Suppressor macrophage treated with lipopolysaccharide for 4 hours (primary cell): ENCODE measurements at places on chromosomes 3 and 15.
A peak's percentile ranks its signal among the peaks of the same experiment; 100 is the strongest.

DNA sequence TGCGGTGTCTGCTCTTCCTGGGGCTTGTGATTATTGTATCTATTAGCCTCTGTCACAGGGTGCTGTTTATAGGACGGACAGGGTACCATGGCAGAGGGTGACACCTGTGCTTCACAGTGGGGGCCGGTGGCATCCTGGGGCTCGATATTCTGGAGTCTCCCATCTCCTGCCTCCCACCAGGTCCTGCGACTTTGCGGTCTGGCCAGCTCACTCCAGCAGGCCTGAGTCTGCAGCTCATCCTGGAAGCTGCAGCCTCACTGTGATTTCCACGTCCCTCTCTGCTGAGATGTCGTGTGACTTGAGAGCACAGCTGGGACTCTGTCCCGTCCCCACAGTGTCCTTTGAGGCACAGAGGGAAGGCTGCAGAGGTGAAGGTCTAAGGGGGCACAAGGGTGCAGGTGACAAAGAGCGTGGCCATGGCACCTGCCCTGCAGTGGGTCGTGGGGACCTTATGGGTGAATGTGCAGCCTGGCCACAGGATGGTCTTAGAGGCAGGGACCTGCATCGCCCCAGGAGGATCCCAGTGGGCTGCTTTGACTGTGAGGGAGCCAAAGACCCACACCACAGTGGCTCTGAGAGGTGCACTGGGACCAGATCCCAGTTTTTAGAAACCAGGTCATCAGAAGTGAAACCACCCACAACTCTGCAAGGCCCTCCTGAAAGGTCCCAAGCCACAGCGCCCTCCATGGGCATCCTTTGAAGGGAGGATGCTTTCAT, 172.8 kb downstream of the KLF13 start:
- DNase-seq: no peak

- DNase-seq: no peak
These were observed 99.9 kb upstream of the PLSCR4 start for GRCh38 chr3:146350852-146351251.

- no peak for DNase-seq
These were observed 170.5 kb upstream of the TGFBR2 start for GRCh38 chr3:30435861-30436331.

GRCh38 chr15:71221417-71221816, 106.1 kb downstream of the THSD4 start:
- no peak for DNase-seq

DNA sequence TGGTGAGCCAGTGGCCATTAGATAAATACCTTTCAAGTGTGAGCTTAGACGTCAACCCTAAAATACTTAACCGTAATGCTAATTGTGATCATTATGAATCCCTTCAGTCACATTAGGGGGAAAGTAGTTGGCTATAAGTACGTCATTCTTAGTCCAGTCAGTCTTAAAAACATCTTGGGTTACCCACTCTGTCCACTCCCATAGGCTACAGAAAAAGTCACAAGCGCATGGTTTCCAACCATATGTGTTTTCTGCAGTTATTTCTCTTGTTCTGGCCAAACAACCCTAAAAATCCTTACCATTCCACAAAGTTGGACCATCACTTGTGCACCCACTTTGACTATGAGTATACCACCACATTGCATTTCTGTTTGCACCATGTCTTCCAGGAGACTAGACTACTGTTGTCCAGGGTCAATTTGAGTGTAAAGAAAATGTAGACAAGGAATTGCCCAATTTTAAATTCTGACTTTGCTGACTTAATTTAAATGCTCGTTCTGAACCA, 3.3 kb downstream of the RPL15 start:
- no peak for DNase-seq

DNA sequence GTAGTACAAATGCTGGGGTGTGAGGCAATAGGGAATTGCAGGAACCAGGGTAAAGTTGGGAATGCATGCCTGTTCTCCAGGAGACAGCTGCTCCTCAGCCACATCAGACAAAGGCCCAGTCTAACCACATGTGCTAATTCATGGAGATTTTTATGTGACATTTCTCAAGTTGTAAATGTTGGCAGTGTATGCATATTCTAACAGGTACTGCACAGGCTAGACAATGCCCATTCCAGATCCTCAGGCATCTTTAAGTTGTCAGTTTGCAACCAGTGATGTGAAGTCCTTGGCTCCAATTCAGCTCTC, 84.9 kb downstream of the EEFSEC start:
- DNase-seq: no peak

GRCh38 chr15:34584330-34584668, 848 bp upstream of the GOLGA8B start:
- no peak for DNase-seq

- DNase-seq: no peak
These were observed 29.0 kb upstream of the ZMAT3 start for GRCh38 chr3:179100652-179101051.

GRCh38 chr3:29331456-29332194, 50.8 kb downstream of the RBMS3 start:
- no peak for DNase-seq

DNA sequence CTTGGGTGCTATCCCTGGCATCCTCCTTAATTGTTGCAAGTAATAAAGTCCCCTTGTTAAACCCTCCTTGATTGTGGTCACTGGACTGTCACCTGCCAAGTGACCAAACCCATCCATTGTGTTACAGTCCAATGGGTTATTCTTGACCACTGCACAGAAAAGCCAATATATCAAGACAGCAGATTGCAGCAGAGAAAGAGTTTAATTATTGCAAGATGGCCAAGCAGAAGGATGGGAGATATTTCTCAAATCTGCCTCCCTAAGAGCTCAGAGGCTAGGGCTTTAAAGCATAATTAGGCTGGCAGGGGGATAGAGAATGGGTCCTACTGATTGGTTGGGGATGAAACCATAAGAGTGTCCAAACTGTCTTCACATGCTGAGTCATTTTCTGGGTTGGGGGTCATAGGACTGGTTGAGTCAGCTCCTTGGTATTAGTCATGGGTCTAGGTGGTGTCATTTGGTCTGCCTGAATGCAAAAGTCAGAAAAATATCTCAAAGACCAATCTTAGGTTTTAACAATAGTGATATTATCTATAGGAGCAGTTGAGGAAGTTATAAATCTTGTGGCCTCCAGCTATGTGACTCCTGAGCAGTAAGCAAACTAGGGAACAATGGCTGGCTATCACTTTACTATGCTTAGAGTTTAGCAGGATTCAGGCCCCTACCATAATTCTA, 19.1 kb upstream of the XYLB start:
- DNase-seq: peak; percentile 64

- no peak for DNase-seq
These were observed 6.1 kb downstream of the RASGRF1 start for GRCh38 chr15:79084308-79084968.

GRCh38 chr3:134074790-134075567, 45.3 kb upstream of the SLCO2A1 start:
- DNase-seq: no peak

GRCh38 chr3:40605960-40606359, 81.2 kb downstream of the ZNF621 start:
- DNase-seq: no peak

GRCh38 chr3:248864-249520, 52.4 kb downstream of the CHL1 start:
- DNase-seq: no peak

- DNase-seq: peak; percentile 16
These were observed 161.6 kb downstream of the GAP43 start for GRCh38 chr3:115784739-115785536.

DNA sequence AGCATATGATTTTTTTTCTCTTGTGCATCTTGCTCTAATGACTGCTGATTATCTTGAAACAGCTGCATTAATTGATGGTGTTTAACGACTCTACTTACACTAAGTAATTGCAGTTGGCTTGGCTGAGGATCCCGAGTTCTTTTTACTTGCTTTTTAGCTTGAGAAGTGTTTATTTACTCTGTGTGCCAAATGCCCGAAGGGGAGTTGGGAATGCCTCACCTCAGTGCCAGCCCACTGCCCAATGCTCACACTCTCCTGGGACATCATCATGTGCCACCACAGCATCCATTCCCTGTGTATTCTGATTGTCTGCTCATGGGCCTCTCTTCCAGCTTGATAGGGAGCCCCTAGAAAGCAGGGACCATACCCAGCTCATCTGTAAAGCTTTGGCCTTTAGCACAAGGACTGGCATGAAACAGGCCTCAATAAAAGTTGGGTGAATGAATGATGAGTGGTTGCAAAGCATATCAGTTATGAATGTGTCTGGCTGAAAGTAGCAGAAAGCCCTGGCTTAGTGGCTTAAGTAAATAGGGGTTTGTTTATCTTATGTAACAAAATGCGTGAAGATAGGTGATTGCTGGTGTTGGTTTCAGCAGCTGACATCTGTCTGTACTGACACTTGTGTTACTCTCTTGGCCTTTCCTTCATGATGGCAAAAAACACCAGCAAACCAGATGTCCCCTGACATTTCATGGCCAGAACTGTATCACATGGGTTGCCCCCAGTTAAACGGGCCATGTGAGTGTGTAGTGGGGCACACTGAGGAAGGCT, 8.1 kb downstream of the PXYLP1 start:
- no peak for DNase-seq

GRCh38 chr3:16504242-16504641, 9.3 kb downstream of the RFTN1 start:
- DNase-seq: peak; percentile 93

DNA sequence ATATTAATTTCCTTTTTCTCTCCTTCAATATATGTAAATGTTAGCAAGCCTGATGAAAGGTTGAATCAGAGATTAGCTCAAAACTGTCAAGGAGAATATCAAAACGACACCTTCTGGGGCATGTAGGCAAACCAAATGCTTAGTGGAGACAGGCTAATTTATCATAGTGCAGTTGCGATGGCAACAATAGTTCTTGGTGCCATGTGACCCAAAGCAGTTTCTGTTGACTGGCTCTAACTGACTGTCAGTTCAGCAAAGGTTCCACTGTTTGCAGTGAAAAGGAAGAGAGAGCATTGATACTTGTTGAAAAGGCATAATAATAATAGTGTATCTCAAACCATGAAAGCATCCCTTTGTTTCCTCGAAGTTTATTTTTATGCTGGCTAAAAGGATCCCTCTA, 513.9 kb downstream of the NLGN1 start:
- no peak for DNase-seq

DNA sequence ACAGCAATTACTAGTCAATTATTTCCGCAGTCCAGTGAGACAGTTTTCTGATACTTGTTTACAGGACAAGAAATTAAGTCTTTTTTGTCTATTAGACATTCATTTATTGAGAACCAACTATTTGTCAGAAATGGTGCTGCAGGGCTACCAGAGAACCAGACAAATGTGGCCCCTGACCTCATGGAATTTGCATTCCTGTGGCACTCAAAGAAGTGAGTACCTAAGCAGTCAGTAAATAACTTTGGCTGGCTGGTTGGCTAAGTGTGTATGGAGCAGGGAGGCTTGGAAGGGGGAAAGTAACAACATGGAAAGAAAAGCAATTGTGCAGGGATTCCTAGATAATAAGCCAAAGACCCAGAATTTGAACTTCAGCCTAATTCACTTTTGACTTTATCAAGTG, 837.0 kb upstream of the CFAP20DC start:
- no peak for DNase-seq

- DNase-seq: no peak
These were observed 204.9 kb downstream of the TIGIT start for GRCh38 chr3:114498539-114499370.

- DNase-seq: no peak
These were observed 69.9 kb downstream of the RHCG start for GRCh38 chr15:89426500-89426899.

GRCh38 chr3:177524742-177525141, 327.5 kb upstream of the TBL1XR1 start:
- DNase-seq: no peak

- DNase-seq: no peak
These were observed 85.7 kb upstream of the SOX2 start for GRCh38 chr3:181626036-181626435.

DNA sequence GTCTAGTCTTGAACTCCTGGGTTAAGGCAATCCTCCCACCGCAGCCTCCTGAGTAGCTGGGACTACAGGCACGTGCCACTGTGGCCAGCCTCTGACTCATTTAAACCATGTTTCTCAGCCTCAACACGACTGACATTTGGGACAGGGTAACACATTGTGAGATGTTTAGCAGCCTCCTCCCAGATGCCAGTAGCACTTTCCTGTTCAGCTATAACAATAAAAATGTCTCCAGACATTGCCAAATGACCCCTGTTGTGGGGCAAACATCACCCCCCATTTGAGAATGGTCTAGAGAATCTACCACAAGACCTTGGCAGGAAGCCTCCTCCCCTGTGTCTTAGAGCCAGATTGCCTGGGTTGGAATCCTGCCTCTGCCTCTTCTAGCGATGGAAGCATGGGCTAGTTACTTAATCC, 8.4 kb downstream of the TMEM40 start:
- peak; percentile 49 for DNase-seq
